Large intestine (tissue), 12 donors: ENCODE measurements at places on chromosomes 7 and 10. TPM values are rescaled to one million over a fixed set of nuclear protein-coding genes. Genes with fewer than 3 reads are reported as not detected.

CAV1 gene
- 100 TPM for polyA plus RNA-seq

CEP55 gene
- polyA plus RNA-seq, result 6.8 TPM

ZNF746 gene
- polyA plus RNA-seq, result 13.1 TPM

NANOS1 gene
- 1.9 TPM for polyA plus RNA-seq

KIAA1217 gene
- 54.9 TPM for polyA plus RNA-seq

AGR2 gene
- polyA plus RNA-seq, result 527 TPM

SEMA3E gene
- polyA plus RNA-seq, result 0.82 TPM

PLAC9 gene
- 17.8 TPM for polyA plus RNA-seq

PAX4 gene
- polyA plus RNA-seq, result 2.8 TPM

ADAMTS14 gene
- 7.2 TPM for polyA plus RNA-seq

GPR37 gene
- 2.2 TPM for polyA plus RNA-seq
